ENCODE measurements at places on chromosomes 11 and 22.

DNA sequence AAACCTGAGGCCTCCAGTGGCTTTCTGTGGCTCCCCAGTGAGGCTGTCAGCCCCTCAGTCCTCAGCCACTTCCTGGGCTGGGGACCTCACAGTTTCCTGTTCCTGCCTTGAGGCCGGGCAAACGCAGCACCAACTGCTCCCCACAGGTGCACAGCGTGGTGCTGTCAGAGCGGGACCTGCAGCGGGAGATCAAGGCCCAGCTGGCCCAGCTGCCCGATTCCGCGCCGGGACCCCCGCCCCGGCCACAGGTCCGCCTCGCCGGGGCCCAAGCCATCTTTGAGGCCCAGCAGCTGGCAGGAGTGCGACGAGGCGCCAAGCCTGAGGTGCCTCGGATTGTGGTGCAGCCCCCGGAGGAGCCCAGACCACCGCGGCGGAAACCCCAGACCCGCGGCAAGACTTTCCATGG, 5.4 kb downstream of the TBC1D10C start:
- peak; percentile 75 for DNase-seq

- DNase-seq: peak; percentile 47
Measured at GRCh38 chr22:20524004-20524481, 16.6 kb downstream of the MED15 start.

DNA sequence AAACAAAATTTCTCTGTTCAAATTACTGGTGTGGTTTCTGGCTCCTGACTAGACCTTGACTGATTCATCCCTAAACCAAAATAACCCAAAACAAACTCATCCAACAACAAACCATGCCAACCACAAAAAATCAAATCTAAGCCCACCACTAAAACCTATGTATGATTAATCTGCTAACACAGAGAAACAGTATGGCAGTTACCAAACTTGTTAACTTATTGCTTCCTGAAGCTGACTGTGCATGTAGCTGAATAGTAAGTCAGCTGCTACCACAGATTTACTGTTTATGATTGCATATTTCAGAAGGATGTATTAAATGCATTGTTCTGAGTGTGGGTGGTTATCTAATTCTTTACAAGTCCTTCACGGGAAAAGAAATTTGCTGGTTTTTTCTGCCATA, 231.1 kb downstream of the SWAP70 start:
- no peak for DNase-seq

DNA sequence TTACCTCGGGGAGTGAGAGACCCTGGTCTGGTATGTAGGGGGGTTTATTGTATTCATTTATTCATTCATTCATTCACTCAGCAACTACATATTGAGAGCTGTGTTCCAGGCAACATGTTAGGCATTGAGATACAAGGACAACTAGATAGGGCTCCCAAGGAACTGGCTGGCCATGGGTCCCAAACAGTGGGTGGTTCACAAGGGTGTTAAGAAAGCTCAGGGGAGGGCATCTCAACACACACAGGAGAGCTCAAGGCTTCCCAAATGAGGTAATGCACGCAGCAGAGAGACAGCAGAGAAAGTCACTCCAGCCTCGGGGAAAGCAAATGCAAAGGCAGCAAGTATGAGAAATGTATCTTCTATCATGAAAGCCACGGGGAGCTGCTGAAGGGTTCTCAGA, 51.8 kb downstream of the BTG4 start:
- no peak for DNase-seq

- DNase-seq: peak; percentile 7
Measured at GRCh38 chr11:93895106-93895862, 44.9 kb upstream of the VSTM5 start.

GRCh38 chr22:42855211-42855610, 1.9 kb downstream of the ARFGAP3 start:
- DNase-seq: no peak

DNA sequence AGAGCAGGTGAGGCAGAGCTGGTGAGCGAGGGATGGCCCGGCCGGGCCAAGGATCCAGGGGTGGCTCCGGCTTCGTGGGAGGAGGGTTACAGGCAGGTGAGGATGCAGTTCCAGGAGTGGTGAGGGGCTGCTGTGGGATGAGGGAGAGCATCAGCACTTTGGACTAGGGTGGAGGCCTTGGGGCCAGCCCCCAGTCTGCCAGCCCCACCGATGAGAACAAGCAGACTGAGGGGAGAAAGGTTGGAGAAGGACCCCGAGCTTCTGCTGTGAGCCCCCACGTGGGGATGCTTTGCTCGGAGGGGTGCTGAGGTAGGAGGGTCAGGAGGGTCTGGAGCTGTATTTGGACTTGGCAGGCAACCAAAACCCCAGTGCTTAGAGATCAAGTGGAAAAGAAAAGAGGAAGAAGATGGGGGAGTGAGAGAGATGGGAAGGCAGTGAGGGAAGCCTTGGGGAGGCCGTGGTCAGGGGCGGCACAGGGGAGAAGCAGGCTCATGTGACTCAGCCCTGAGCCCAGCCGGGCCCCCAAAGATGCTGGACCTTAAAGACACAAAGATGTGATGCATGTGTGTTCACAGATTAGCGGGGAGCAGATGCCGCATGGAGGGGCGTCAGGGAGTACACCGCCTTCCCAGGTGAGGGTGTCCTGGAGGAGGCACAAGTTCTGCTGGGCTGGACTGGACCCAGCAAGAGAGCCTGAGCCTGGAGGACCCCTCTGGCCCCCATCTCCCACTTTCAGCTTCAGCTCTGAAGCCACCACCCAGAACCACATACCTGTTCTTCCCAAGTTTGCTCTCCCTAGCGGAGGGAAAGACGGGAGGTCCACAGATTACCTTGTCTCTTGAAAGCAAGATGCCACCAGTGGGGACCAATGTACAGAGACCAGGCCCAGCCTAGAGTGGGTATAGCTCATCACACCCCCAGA, 91.3 kb downstream of the CDKN1C start:
- no peak for DNase-seq

DNA sequence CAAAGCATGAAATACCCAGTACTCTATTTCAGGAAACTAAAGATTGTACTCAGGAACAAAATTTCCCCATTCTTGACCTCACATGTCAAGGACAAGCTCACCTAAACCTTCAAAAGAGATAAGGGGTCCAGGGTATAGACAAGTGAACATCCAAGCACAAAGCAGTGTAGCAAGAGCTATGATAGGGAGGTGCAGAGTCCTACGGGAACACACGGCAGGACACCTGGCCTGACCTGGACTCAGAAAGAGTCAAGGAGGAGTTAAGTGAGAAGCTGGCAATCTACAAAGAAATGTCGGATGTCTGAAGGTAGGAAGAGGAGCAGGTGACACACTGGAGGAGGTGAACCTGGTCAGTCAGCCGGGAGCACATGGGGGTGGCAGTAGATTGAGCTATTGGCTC, 67.1 kb upstream of the LDLRAD3 start:
- DNase-seq: no peak

GRCh38 chr11:96147906-96148486, 195.0 kb downstream of the MAML2 start:
- no peak for DNase-seq

DNA sequence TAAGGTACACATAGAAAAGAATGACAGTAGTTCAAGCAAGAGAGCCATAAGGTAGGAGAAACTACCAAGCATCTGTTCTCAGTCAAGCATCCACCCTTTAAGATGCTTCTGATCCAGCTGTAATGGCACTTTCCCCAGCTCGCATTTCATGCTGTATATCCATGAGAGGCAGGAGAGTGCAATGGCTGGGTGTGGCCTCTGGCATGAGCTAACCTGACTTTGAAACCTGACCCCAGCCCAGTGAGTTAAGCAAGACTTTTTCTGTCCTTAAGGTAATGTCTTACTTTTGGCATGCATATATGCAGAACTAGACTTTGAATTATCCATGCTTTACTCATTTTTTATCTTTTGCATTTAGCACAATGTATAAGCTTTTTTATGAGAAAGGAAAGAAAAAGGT, 79.8 kb upstream of the CNTN5 start:
- no peak for DNase-seq

- no peak for DNase-seq
Measured at GRCh38 chr11:37184326-37184725, 586.3 kb upstream of the RAG2 start.
